NCI-H510A (cell line): ENCODE measurements at places on chromosomes 11 and 22.

DNA sequence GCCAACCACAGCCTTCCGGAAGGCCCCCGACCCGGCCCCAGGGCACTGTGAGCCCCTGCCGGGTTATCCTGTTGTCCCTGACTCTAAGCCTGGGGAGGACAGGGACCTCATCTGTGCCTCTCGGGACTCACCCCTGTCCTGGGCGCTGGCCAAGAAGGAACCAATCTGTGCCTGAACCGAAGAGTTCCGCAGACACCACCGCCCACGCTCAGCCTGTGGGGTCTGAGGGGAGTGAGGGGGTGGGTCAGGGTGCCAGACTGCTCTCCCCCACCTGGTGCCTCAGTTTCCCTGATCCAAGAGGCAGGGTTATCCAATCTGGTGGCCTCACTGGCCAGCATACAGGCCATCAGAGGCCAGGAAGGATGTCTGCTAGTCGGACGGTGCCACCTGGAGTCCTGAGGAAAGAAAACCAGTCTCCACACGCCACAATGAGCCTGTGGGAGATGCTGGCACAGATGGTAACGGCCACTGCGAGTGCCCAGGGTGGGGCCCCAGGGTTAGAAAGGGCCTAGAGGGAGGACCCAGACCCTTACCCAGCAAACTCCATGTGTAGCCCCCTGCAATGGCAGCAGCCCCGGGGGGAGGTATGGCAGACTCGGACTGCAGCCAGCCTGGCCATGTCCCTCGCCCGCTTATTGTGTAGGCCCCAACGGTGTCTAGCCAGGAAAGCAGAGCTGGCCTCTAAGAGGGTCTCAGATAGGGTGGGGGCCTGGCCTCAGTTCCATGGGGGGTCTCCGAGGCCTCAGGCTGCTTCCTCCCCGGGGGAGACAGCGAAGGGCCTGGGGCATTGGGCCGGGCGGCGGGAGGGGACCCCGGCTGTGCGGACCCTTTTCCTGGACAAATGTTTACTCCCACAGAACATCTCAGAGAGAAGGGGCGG is 827 bp upstream of the TNNT3 start:
- no peak for DNase-seq

- no peak for DNase-seq
Measured at GRCh38 chr11:61380884-61381283, 11.5 kb upstream of the TMEM216 start.

DNA sequence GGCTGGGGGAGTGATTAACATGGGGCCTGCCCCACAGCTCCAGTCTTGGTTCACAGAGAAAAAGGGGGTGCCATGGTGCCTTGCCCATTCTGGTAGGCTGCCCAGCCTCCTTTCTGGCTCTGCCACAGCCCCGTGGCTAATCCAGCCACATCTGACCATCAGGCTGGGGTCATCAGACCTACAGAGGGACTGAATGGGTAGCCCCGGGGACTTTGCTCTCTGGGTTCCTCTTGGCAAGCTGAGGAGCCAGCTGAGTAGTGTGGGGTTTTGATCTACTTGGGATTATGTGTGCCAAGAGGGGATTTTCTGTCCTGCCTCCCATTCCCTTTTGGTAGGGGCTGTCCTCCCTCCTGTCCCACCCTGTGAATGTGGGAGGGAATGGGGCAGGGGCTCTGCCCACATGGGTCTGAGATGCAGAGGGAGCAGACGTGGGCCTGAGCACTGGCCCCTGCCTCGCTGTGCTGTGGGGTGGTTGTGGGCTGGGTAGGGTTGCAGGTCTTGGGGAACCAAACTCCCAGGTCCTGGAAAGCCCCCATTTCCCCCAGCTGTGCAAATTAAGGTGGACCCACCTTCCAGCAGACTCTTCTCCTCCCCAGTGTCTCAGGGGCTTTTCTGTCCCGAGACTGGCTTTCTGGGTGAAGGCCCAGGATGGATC is 32.0 kb downstream of the CD82 start:
- no peak for DNase-seq

DNA sequence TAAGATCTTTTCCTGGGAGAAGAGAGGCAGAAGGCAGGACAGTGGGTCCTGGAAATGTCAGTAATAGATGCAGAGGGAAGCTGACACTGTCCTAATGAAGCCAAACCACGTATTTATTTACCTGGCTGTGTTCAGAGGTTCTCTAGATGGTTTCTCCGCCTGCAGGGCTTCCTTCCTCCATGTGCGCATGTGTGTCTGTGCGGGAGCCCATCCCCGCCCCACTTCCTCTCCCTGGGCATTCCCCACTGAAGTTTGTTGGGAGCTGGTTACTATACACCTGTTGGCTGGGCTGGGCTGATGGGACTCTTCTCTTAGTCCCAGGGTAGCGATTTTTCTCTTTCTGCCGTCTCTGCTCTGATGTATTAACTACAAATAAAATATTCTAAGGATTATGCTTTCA is 204.9 kb upstream of the TBCEL start:
- no peak for DNase-seq

DNA sequence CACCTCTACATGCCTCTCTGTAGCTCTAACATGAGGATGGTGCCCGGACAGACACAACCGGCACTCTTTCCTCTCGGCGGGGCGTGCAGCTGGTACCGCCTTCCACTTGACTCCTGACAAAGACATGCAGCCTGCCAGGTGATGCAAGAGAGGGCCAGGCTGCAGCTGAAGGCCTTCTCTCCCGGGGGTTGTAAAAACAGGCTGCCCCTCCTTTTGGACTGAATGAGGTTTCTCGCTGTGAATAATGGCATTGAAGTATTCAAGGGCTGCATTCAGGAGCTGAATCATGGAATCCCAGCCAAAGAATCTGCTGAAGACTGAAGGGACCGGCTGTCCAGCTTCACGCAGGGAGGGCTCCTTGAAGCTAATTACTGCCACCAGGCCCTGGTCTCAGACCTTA is 110.9 kb downstream of the GALNT18 start:
- peak; percentile 67 for DNase-seq

- no peak for DNase-seq
Measured at GRCh38 chr22:33110562-33111163, 52.5 kb upstream of the SYN3 start.

GRCh38 chr22:39690881-39691605 is 120.5 kb downstream of the CACNA1I start:
- no peak for DNase-seq

DNA sequence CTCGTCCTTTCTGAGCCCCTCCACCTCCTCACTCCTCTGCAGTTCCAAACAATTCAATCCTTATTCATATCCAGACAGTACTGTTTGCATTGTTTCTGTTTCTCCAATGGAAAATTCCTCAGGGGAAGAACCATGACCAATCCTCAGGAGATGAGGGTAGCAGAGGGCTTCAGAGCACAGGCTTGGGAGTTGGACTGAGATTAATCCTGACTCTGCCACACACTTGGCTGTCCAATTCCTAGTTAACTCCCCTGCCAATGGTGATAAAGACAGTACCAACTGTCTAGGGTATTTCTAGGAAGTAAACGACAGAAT is 58.0 kb downstream of the MICAL3 start:
- no peak for DNase-seq

DNA sequence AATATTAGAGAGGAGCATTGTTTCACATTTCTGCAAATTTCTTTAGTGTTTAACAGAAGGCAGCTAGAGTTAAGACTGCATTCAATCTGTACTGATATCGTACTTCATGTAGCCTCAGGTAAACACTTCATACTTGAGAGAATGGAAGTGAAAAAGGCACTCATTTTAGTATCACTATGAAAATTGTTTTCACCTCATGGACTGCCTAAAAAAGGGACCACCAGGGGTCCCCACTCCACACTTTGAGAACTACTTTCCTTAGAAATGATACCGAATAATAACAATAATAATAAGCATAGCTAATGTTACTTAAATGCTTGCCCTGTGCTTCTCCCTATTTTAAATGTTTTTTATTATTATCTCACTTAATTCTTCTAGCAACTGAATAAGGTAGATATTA is 95.1 kb downstream of the BLID start:
- DNase-seq = no peak

GRCh38 chr11:128765571-128766549 is 72.0 kb downstream of the FLI1 start:
- no peak for DNase-seq

- DNase-seq = no peak
Measured at GRCh38 chr11:117686711-117687110, 110.3 kb downstream of the DSCAML1 start.
